ENCODE measurements at places on chromosomes 12 and 14. TPM values are rescaled to one million over a fixed set of nuclear protein-coding genes. Genes with fewer than 3 reads are reported as not detected.

CEP128 gene
- total RNA-seq = 4.1 TPM

TC2N gene
- 1.0 TPM for total RNA-seq

TSPAN19 gene
- not detected for total RNA-seq

NPFF gene
- total RNA-seq = not detected

POTEG gene
- not detected for total RNA-seq

DBX2 gene
- total RNA-seq = not detected

GPR135 gene
- 0.74 TPM for total RNA-seq

SYNDIG1L gene
- not detected for total RNA-seq

OR6C65 gene
- not detected for total RNA-seq

HOXC4 gene
- not detected for total RNA-seq

GYS2 gene
- not detected for total RNA-seq

C12orf50 gene
- not detected for total RNA-seq

ADCY6 gene
- 16.9 TPM for total RNA-seq

PRICKLE1 gene
- 11.1 TPM for total RNA-seq

ACOT6 gene
- not detected for total RNA-seq

SLCO1B1 gene
- total RNA-seq = not detected

TMEM179 gene
- total RNA-seq = 0.73 TPM
